ENCODE measurements at places on chromosomes 4 and X.

- DNase-seq = no peak
These were observed 335.0 kb upstream of the SFRP2 start for GRCh38 chr4:154123897-154124296.

DNA sequence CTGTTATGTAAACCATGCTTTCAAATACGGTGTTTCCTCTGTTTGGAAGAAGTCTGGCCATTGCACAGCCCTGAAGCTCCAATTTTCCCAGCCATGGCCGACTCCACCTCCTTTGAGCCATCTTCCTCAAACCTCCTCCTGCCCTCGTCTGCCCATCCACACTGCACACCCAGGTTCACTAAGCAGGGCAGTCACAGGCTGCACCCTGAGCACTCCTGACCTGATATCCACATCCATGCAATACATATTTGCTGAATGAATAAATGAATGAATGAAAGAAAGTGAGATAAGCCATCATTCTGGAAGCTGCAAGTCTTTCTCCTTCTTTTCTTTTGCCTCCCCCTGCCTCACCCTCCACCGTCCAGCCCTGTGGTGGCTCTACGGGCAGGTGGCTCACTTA is 22.2 kb downstream of the XG start:
- no peak for DNase-seq

DNA sequence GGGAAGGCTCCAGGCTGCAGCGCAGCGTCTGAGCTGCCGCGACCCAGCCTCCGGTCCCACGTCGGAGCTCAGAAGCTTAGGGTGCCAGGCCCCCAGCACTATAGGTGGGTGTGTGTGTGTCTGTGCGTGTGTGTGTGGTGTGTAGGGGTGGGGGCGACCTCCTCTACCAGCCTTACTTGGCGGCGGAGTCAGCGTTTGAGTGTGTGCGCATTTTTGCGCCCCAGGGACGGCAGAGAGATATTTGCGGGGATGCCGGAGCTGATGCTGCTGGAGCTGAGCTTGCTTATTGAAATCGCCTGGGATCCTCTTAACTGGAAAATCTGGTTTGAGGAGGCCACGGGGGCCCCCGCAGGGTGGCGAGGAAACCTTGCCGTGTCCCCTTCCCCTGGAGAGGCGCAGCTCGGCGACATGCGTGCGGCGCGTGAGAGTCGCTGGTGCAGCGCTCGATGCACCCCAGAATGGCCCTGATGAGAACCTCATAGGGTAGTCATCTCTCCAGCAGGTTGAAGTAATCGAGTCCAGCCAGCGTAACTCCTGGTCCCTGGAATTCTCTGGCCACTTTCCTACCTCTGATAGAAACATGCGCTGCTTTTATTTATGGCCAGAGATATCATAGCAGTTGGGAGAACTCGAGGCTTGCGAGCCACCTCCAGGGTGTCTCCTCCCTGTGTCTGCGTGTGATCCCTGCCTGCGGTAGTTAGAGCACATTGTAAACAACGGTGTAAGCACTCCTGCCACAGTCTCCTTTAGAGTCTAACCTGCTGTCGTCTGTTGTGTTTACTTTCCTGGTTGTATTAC is 2.7 kb downstream of the ADGRL3 start:
- DNase-seq = no peak

- no peak for DNase-seq
These were observed 35.6 kb downstream of the RAPGEF2 start for GRCh38 chr4:159138436-159138835.

- peak; percentile 84 for DNase-seq
These were observed 56.4 kb downstream of the IRF2 start for GRCh38 chr4:184417802-184418511.

GRCh38 chrX:40469316-40469715 is 111.5 kb upstream of the ATP6AP2 start:
- DNase-seq = no peak

DNA sequence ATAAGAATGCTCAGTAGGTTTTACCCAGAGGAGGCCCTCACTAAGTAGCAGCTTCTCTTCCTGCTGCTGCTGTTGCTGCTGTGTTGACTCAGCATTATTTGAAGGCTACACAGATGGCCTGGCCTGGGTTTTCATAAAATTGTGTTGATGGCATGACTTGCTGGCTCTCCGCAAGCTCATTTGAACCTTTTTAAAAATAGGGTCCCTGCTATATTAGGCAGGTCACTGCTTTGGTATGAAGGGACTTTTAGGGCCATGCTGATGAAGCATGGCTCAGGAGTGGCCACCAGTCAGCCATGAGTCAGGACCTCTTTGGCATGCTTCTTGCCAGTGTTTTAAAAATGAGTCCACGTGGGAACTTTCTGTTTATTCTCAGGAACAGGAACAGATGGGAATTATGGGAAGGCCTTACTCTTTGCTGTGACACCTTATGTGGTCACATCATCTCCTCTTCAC is 128.7 kb downstream of the MID1IP1 start:
- DNase-seq = peak; percentile 52

DNA sequence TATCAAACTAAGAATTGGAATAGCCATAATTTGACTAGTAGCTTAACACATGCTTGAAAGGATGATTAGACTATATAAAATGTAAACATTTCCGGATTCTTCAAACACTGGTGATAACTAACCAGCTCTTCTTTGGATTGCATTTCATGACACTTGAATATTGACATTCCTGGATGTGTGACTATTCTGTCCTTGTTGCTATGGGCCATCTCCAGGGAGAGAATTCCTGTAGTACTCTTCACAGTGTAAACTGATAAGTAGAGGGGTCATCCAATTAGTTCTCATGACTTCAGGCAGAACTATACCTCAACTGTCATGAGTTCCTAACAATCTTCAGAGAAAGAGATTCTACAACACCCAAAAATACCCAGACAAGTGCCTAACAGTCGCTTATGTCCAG is 1026.7 kb upstream of the TENM3 start:
- no peak for DNase-seq

DNA sequence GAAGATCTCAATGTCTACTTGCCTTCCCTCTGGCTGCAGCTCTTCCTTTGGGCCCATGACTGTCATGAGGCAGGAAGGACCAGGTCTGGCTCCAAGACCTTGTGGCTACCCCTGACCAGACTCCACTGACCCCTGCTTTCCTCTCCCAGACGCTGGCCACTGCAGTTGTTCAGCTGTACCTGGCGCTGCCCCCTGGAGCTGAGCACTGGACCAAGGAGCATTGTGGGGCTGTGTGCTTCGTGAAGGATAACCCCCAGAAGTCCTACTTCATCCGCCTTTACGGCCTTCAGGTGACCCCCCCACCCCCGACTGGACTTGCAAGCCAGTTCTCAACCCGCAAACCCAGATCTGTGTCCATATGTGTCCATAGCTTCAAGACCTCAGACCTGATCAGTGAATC is 535 bp downstream of the WAS start:
- no peak for DNase-seq

GRCh38 chr4:38461342-38461741 is 202.7 kb upstream of the KLF3 start:
- DNase-seq = no peak

DNA sequence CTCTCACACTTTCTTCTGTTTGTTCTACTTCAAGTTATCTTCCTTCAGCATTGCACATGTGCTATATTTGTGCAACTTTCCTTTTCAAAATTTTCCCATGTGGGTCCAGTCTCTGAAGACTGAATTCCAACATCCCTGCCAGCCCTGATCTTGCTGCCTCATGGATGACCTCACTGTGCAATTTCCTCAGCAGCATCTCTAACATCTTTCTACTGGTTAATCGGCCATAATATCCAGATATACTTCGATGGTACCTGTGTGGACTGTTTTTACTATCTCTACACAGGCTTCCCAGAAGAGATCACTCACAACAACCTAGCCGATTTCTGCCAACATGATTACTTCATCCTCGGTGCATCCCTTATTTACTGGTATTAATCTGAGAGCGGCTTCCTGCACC is 41.5 kb downstream of the GPM6A start:
- no peak for DNase-seq

DNA sequence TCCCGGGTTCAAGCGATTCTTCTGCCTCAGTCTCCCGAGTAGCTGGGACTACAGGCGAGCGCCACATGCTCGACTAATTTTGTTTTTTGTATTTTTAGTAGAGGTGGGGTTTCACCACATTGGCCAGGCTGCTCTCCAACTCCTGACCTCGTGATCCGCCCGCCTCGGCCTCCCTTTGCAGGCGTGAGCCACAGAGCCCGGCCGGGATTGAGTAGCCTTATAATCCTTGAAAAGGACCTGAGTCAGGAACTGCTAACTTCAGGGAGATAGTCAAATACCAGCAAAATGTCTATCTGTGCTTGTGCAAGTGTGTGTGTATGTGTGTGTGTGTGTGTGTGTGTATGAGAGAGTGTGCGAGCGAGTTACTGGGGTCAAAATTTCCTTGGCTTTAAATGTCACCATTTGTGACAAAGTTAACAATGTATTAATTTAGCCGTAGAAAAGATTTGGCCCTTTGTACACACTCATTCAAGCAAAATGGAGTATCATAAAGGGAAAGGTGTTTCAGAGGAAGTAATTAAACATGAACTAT is 1.8 kb upstream of the KDM6A start:
- DNase-seq = no peak

DNA sequence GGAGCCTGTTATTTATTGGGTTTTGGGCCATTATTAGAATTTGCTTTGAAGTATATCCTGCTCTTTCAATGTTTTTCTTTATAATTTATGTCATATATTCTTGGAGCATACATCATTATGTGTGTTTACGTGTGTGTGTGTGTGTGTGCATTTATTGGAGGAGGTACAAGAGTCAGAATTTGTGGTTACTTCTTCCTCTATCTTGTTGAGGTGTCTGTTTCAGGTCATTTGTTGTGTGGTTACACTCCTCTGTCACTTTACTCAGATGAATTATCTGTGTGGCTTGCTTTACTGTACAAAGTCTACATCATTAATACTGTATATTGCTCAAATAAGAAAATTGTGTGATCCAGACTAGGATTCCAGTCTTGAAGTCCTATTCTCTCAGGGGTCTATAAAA is 1957.4 kb upstream of the TENM3 start:
- DNase-seq = no peak

DNA sequence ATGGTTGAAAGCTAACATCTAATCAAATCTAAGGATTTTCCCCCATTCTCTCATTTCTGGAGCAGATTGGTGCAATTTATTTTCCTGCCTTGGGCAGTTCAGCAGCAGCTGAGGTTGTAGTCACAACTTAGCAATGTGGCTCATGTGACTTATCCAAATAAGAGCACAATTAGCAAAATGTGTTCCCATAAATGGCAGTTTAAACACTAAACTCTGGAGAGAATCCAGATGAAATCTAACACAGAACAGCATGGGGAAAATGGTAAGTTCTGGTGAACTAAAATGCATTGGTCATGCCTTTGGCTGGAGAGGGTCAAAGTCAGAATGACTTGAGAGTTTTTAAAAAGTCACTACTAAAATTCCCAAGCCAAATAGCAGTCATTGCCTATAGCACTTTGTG is 422.6 kb upstream of the DIPK2B start:
- peak; percentile 96 for DNase-seq

DNA sequence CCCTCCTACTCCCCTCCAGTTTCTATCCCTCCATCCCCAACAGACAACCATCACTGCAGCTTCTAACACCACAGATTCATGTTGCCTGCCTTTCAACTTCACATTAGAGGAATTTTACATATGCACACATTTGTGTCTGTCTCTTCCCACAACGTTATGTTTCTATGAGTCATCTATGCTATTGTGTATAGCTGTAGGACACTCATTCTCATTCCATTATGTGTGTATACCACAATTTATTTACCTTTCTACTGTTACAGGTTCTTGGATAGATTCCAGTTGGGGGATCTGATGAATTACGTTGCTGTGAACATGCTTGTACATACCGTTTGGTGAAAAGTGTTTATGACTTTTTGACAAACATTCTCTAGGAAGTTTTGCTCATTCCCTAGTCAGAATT is 58.8 kb upstream of the TRPC3 start:
- DNase-seq = peak; percentile 93

DNA sequence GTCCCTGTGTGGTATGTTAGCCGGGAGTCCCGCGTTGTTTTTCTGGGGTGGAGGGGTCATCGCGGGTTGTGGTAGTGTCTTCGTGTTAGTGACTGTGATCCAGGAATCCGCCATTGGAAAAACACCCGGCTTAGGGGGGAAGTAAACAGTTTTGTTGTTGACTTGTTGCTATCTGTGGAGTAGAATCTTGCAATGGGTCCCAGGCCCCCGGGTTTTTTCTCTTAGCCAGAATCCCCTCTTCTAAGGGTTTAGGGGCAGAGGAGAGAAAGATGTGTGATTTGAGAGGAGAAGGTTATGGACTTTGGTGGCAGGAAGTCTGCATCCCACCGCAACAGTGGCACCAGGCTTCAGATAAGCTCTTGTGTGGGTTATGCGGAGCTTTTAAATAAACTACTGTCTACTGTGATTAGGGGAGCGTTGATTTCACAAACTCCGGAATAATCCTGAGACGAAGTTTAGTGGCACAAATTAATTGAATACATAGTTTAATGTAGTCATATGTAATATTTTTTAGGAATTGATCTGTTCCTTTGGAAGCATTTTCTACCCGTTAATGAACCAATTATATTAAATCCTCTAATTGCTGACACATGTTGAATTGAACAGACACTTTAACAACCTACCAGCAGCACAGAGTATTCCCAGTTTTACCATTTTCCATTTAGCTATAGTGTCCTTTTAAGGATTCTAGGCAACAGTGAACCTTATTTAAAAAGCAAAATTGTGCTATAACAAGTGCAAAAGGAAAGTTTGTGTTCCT is 1.4 kb downstream of the DDX3X start:
- no peak for DNase-seq

DNA sequence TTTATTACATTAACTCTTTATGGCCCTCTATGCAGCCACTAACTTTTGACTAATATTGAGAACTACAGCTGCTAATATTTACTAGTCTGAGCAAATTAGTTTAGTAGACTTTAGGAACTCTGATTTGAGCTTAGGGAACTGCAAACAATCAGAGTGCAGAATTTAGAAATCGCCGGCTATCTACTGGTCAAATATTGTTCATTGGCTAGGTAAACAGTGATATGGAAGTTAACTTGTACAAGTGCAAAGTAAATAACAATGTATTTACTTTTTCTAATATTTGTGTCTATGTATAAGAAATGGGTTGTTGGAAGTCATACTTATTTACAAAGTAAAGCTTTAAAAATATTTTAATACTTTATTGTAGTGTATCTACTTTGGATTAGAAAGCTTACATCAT is 279.6 kb downstream of the CFAP299 start:
- DNase-seq = no peak

GRCh38 chrX:123610915-123611314 is 121.9 kb downstream of the THOC2 start:
- no peak for DNase-seq

DNA sequence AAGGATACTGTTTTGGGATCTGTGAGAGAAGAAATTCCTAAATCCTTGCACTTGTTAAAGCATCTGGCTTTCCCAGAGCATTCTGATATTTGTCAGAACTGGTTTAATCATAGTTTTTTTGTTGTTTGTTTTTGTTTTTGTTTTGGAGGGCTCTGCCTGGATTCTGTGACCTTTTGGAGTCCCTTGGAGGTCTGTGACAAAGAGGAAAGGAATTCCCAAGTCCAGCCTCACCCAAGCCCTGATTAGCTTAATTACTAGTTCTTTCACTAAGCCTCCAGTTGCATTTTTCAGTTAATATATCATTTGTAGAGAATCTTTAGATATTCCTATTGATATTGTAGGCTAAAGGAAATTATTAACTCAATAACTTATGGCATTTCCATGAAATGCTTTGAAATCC is 711 bp downstream of the ACE2 start:
- no peak for DNase-seq
